ENCODE measurements at places on chromosomes 6 and 20.

DNA sequence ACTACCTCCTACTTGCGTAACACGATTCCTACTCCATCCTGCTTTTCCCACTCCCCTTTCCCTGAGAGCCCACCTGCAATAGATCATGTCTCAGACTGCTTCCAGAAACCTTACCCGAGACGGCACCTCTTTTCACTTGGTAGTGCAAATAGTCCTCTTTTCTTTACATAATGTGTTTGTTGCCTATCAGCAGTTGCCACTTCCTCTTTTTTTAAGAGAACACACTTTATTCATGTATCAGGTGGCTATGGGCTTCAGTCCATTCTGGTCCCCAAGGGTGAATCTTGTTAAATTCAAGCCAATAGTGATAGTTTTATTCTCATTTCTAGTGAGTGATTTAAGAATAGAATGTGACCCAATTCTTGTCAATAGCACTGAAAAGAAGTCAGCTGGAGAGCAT is 57.7 kb upstream of the FERMT1 start:
- no peak for DNase-seq

DNA sequence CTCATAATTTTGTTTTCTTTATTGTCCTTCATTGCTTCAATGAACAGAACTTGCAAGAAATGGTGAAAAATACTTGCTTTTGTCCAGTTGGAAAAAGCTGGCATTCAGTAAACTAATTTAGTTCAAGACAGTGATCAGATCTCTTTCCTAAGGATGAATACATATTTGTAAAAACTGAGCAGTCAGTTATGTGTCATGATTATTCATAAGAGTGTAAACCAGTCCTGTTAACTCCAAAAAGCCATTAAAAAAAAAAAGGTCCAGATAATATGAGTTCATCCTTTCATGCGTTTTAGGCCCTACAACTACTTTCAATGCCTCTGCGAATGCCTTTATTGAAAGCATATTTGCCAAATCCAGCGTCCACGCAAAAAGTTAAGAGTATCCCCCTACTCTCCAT is 609 bp downstream of the PGM3 start:
- DNase-seq: no peak

DNA sequence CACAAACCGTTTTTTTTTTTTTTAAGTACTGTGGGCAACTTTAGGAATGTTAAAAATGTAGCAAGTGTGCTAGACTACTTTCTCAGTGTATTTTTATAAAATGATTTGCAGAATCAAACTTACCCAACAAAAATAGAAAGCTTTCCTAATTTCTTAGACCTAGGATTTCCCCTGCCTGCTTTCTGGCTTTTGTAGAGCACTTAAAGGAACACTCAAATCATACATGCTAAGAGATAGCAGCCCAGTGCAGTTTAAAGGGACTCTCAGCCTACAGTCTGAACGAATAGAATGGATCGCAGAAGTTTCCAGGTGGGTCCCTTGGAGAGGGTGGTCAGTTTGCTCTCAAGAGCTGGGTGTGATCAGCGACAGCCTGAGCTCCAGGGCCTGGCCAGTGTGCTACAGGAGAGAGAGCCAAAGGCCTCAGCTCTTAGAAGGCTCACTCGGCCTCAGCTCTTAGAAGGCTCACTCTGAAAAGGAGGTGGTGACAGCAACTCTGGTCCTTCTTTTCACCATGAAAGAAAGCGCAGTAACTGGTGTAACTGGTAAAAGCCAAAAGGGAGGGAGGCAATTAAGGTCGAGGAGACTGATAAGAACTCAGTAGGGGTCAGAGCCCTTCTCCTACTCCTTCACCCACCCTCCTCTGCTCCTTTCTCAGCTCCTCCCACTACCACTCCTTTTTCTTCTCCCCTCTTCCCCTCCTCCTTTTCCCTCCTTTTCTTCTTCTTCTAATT is 142.4 kb downstream of the ZFP64 start:
- no peak for DNase-seq

DNA sequence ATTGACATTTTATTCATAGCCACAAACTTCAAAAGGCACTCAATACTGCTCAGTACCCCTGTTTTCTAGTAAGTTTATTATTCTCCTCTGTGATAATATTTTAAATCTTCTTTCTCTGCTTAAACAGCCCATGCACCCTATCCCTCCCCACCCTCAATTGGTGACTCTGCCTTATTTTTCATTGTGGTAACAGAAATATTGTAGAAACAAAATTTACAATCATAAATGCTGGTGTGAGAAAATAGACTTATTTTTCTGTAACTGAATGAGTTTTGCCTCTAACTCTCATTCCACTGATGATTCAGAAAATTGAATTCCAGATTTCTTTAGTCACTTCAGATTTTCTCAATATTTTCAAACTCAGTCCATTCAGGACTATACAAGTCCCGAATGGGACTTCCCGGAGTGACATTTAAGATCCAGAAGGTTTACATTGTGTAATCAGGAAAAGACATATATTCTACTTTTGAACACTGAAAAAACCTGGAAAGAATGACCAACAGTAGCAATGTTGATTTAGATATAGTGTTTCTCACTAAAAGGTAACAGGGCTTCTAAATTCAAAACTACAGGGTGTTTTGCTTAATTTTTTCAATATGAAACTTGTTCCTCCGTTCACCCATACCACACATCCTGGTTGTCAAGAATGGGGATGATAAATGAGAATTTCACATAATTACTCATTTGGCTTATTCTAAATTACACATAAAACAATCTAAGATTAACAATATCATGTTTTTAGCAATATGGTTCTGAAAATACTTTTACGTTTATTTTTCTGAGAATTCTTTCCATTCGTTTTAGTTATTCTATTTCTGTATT is 34.8 kb upstream of the UST start:
- no peak for DNase-seq

GRCh38 chr6:146358431-146359046 is 185.1 kb upstream of the RAB32 start:
- peak; percentile 40 for DNase-seq

Measured in pulmonary artery endothelial cell (primary cell).